Lung (tissue), 17 donors: ENCODE measurements at places on chromosomes 7 and 10. TPM values are rescaled to one million over a fixed set of nuclear protein-coding genes. Genes with fewer than 3 reads are reported as not detected.

DNA sequence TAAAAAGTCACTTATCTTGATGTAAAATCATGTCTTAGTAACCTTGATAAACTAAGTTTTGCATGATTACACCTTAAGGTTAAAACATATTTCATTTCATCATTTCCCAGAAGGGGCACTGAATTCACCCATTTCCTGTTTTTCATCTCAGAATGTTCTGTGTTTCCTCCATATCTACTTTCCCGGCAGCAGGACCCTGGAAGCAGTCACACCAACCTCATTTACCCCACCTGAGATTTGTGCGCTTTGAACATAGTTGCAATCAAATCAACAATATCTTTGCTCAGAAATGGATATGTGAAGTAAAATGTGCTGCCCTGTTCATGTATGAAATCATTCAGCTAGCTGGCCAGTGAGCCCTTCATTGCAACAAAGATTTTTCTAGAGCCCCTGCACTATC is 46.8 kb downstream of the IKZF1 start:
- no peaks in the 10 kb centered on the region for H3K36me3 ChIP-seq
- H3K4me3 ChIP-seq, result no peak overlapping the region
- H3K27ac ChIP-seq, result no peak overlapping the region
- H3K27me3 ChIP-seq, result peaks cover 2% of the 10 kb centered on the region
- DNase-seq, result no peak

DNA sequence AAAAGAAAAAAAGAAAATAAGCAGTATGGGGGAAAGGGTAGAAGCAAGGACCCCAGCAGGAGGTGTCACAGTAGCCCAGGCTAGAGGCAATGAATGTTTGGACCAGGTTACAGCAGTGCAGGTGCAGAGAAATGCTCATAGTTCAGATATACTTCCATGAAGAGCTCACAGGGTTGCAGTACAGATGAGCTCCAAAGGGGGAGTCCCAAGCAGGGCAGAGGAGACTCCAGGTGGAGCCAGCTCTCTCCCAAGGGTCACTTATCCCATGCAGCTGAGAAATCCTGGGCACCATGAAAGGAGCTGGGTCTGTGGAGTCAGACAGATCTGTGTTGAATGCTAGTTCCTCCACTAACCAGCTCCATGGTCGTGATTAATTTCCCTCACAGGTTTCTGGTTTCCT is 174.9 kb downstream of the C7orf25 start:
- H3K27ac ChIP-seq, result no peak overlapping the region
- no peaks in the 10 kb centered on the region for H3K36me3 ChIP-seq
- no peaks in the 10 kb centered on the region for H3K27me3 ChIP-seq
- H3K4me3 ChIP-seq, result no peak overlapping the region
- H3K4me1 ChIP-seq, result no peaks in the 10 kb centered on the region

DNA sequence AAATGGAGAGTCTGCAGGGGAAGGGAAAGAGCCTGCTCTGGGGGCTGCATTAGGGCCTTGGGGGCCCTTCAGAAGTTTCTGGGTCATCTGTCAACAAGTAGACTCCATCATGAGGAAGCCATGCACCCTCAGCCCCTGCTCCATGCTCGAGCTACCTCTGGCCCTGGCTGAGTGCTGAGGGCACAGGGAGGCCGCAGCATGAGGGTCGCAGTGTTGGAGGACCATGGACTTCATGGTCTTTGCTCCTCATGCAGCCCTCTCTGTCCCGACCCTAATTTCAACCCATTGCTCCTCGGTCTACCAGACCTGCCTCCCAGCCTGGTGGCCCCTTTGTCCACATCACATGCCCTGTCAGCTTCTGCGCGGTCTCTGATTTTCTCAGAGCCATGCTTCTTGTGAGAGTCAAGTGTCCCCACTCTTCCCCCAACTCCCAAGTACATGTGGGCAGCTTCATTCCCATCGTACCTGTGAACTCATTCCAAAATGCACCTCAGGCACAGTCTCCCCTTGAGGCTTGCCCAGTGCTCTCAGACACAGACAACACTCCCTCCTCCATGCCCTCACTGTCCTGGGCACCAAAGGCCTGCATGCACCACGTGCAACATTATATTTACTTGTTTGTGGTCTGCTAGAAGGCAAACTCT is 14.7 kb downstream of the ZNF488 start:
- no peaks in the 10 kb centered on the region for H3K36me3 ChIP-seq
- H3K27ac ChIP-seq, result no peak overlapping the region
- H3K4me1 ChIP-seq, result peaks cover 3% of the 10 kb centered on the region
- DNase-seq, result no peak
- no peak overlapping the region for H3K4me3 ChIP-seq
- no peaks in the 10 kb centered on the region for H3K27me3 ChIP-seq

- no peak for DNase-seq
- peak overlapping the region; percentile 85 for H3K27ac ChIP-seq
- peaks cover 5% of the 10 kb centered on the region for H3K36me3 ChIP-seq
- H3K27me3 ChIP-seq, result no peaks in the 10 kb centered on the region
- peaks cover 3% of the 10 kb centered on the region for H3K4me1 ChIP-seq
These were observed 714 bp upstream of the CASP2 start for GRCh38 chr7:143287339-143287934.

- DNase-seq, result peak; percentile 41
- H3K4me3 ChIP-seq, result no peak overlapping the region
- no peaks in the 10 kb centered on the region for H3K36me3 ChIP-seq
- H3K27me3 ChIP-seq, result no peaks in the 10 kb centered on the region
- peaks cover 7% of the 10 kb centered on the region for H3K4me1 ChIP-seq
These were observed 402.9 kb upstream of the GALNT17 start for GRCh38 chr7:70728872-70729552.

- H3K4me3 ChIP-seq, result no peak overlapping the region
- H3K27me3 ChIP-seq, result no peaks in the 10 kb centered on the region
- H3K4me1 ChIP-seq, result peaks cover 7% of the 10 kb centered on the region
- H3K27ac ChIP-seq, result no peak overlapping the region
- peaks cover 14% of the 10 kb centered on the region for H3K36me3 ChIP-seq
These were observed 11.2 kb downstream of the WDR86 start for GRCh38 chr7:151398446-151399304.

DNA sequence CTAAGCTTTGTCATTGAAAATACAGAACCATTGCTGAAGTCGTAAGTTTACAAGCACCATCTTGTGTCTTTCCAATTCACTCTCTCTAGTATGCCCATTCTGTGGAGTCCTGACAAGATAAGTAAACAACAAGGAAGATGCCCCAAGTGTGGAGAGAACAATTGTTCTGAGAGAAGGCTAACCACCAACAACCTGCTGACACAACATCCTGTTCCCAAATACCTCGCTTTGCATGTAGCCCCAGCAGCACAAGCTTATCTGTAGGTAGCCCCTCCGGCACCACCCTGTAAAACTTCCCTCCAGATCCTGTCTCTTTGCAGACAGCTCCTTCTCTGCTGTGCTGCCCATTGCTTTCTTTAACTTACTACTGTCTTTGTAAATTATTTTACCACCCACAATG is 233.3 kb upstream of the AOAH start:
- H3K27me3 ChIP-seq, result no peaks in the 10 kb centered on the region
- H3K4me3 ChIP-seq, result no peak overlapping the region
- no peaks in the 10 kb centered on the region for H3K4me1 ChIP-seq
- H3K36me3 ChIP-seq, result no peaks in the 10 kb centered on the region

DNA sequence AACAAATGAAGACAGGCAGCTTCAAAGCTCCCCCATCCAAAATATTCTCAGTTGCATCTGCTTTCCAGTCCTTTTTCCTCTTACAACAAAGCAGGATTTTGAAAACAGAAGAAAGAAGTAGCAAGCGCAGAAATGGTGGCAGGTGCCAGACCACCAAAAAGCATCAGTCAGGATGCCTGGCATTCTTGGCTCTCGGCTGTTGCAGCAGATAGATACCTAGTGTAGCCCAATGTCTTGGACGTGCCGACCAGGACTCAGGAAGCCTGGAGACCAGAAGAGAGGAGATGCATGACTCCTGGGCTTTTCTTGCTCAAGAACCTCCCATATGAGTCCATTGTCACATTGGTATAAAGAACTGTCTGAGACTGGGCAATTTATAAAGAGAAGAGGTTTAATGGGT is 115.2 kb downstream of the RAB18 start:
- H3K27me3 ChIP-seq, result no peaks in the 10 kb centered on the region
- peaks cover 16% of the 10 kb centered on the region for H3K4me1 ChIP-seq
- no peak for DNase-seq
- no peaks in the 10 kb centered on the region for H3K36me3 ChIP-seq

DNA sequence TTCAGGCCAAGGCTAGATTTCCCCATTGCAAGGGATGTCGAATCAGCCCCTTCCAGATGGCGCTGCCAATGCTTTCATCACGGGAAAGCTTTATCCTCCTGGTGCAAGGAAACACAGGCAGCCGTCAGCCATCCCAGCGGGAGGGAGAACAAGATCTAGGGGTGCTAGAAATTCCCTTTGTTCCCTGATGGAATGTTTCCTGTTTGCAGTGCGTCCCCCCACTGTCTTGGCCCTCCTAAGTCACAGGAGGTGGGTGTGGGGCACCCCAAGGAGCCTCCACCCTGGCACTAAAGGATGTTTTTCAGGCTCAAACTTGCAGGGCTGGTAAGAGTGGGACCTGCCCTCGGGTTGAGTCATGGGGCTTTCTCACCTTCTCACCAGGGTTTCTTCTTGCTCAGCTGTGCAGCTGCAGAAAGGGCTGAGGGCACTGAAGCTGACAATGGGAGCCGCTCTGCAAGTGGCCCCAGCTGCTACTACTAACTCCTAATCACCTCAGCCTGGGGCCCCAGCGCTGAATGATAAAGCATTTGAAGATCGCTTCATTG is 103.6 kb downstream of the PRPF18 start:
- no peaks in the 10 kb centered on the region for H3K27me3 ChIP-seq
- H3K36me3 ChIP-seq, result peaks cover 30% of the 10 kb centered on the region
- peaks cover 1% of the 10 kb centered on the region for H3K4me1 ChIP-seq
- peak overlapping the region; percentile 2 for H3K27ac ChIP-seq
- no peak overlapping the region for H3K4me3 ChIP-seq
- peak; percentile 32 for DNase-seq

GRCh38 chr10:6388261-6388893 is 185.6 kb downstream of the PFKFB3 start:
- H3K4me3 ChIP-seq, result no peak overlapping the region
- H3K27me3 ChIP-seq, result no peaks in the 10 kb centered on the region
- DNase-seq, result no peak
- peaks cover 2% of the 10 kb centered on the region for H3K4me1 ChIP-seq
- no peak overlapping the region for H3K27ac ChIP-seq
- no peaks in the 10 kb centered on the region for H3K36me3 ChIP-seq

DNA sequence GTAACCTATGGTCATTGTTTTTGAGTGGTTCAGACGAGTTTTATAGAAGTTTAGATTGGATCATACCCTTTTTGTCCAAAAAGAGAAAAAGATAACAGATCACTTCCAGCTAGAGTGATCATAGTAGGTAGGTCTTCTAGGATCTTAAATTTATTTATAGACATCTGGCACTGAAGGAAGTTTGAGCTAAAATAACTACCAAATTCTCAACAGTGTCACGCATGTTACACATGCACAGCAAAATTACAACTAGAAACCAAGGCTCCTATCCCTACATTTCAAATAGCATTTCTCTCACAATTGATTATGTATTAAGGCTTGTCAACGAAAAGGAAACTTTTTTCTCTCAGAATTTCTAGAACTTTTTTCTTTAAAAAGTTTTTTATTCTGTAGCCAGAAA is 2.3 kb downstream of the CALU start:
- DNase-seq, result no peak
- peaks cover 23% of the 10 kb centered on the region for H3K4me1 ChIP-seq
- H3K4me3 ChIP-seq, result no peak overlapping the region
- no peak overlapping the region for H3K27ac ChIP-seq

DNA sequence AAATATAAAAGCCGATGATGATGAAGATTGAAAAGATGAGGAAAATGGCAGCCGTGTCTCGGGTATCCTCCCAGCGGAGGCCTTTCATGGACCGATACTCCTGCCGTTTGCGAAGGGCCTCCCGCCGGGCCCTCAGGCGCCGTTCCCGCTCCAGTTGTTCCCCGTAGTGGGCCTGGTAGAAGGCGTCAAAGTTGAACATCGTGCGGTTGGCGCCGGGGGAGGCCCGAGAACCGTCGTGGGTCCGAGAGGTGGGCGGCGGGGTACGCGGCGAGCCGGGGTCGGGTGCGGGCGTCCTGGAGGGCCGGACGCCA is 553 bp downstream of the DNAJC30 start:
- H3K4me3 ChIP-seq, result peak overlapping the region; percentile 99
- H3K27ac ChIP-seq, result peak overlapping the region; percentile 96
- peaks cover 18% of the 10 kb centered on the region for H3K36me3 ChIP-seq
- no peaks in the 10 kb centered on the region for H3K27me3 ChIP-seq
- H3K4me1 ChIP-seq, result peaks cover 20% of the 10 kb centered on the region
- no peak for DNase-seq

DNA sequence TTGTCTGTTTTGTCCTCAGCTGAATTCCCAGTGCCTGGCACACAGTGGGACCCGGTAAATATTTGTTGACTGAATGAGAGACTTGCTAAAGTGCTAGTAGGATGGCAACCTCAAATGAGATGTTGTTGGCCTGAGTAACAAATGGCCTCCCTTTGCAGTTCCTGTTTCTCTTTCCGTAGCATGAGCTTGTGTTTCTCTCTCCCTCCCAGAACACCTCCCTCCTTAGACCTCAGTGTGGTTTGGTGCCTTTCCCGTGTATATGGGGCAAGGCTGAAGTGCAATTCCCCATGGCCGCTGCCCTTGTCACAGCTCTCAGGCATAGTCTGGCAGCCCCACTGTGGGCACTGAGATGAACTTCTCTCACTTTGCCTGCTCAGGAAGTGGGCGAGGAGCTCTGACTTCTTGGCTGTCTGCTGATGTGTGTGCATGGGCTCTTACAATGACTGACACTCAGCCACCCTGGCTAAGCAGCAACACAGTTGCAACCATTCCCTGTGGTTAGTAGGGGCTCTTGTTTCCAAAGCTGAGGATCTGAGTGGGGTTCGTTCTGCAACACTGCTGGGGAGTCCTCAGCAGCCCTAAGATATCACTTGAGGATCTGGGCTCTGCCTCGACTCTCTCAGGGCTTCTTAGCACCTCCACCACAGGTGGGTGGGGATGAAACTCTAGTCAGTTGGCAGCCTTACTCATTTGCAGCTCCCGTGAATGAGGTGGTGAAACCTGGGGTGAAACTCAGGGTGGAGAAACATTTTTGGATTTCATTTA is 136.1 kb downstream of the ICA1 start:
- H3K27me3 ChIP-seq, result no peaks in the 10 kb centered on the region
- H3K4me1 ChIP-seq, result no peaks in the 10 kb centered on the region
- H3K27ac ChIP-seq, result peak overlapping the region; percentile 51
- no peak for DNase-seq
- no peak overlapping the region for H3K4me3 ChIP-seq

- H3K27ac ChIP-seq, result peak overlapping the region; percentile 71
- DNase-seq, result peak; percentile 81
- no peaks in the 10 kb centered on the region for H3K27me3 ChIP-seq
- H3K36me3 ChIP-seq, result peaks cover 15% of the 10 kb centered on the region
These were observed 5.4 kb upstream of the SPACDR start for GRCh38 chr7:100469227-100470044.

GRCh38 chr7:148570510-148570909 is 20.1 kb upstream of the C7orf33 start:
- H3K27ac ChIP-seq, result no peak overlapping the region
- H3K27me3 ChIP-seq, result no peaks in the 10 kb centered on the region
- H3K4me1 ChIP-seq, result no peaks in the 10 kb centered on the region
- no peak for DNase-seq

- H3K27ac ChIP-seq, result peak overlapping the region; percentile 85
- H3K4me1 ChIP-seq, result peaks cover 38% of the 10 kb centered on the region
- peak; percentile 59 for DNase-seq
- no peak overlapping the region for H3K4me3 ChIP-seq
These were observed 34.0 kb downstream of the DNAJB12 start for GRCh38 chr10:72320676-72321247.

Gene STARD3NL
- total RNA-seq, result 87.1 TPM

Gene HMX2
- total RNA-seq, result not detected

Gene GPRIN2
- total RNA-seq, result 23.2 TPM

Gene PPP1R17
- not detected for total RNA-seq

Gene GRID1
- total RNA-seq, result 3.6 TPM

Gene METTL2B
- total RNA-seq, result 19.2 TPM

Gene HOXA2
- 3.4 TPM for total RNA-seq
